ENCODE measurements at places on chromosomes 7 and 10. TPM values are rescaled to one million over a fixed set of nuclear protein-coding genes. Genes with fewer than 3 reads are reported as not detected.

DNA sequence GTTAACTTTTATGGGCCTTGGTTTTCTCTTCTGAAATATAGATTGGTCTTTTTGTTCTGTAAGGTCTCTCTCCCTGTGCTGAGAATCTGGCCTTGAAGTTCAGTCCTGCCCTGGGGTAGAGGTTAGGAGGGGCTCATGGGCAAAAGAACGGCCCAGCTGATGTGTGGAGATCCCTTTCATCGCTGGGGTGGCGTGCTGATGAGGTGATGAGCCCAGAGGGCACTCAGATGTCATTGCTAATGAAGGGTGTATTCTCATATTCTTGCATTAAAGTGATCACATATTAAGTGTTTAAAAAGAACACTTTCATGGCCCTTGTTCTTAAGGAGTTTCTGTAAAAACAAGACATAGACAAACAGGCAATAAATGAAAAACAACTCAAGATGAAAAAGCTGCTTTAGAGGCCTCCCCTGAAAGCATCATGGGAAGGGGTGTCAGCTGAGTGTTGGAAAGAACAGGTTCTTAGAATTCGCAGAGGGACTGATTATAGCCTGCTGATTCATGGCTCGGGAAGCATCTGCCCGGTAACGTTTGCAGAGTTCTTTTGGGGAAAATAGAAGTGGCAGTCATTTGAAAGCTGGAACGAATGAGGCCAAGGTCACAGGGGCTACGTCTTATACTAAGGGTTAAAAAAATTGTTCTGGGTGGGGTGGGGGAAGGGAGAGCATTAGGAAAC is 72.5 kb upstream of the GPR158 start:
- no peak for DNase-seq
- H3K27me3 ChIP-seq: peaks cover 29% of the 10 kb centered on the region
- H3K4me3 ChIP-seq: no peak overlapping the region
- no peaks in the 10 kb centered on the region for H3K36me3 ChIP-seq

DNA sequence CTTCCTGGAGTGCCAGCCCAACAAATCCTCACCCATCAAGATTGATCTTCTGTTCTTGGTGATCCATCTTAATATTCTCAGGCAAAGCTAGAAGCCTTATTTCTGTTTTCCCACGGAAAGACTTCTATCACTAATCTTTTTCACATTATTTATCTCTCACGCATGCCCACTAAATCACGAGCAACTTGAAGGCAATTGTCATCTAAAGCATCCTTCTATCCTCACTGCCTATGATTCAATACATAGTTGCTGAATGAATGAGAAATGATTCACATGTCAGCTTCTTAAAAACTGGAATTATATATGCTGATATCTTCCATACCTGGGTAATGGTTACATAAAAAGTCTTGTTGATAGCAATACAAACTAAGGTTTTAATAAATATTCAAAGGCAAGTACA is 12.6 kb upstream of the COL1A2 start:
- no peak overlapping the region for H3K4me3 ChIP-seq
- DNase-seq: no peak
- H3K4me1 ChIP-seq: no peaks in the 10 kb centered on the region
- H3K27me3 ChIP-seq: no peaks in the 10 kb centered on the region
- no peaks in the 10 kb centered on the region for H3K36me3 ChIP-seq

- no peaks in the 10 kb centered on the region for H3K36me3 ChIP-seq
- DNase-seq: no peak
- no peaks in the 10 kb centered on the region for H3K27me3 ChIP-seq
- no peaks in the 10 kb centered on the region for H3K4me1 ChIP-seq
- H3K4me3 ChIP-seq: no peak overlapping the region
- no peak overlapping the region for H3K27ac ChIP-seq
These were observed 2.2 kb downstream of the MORN4 start for GRCh38 chr10:97631098-97631497.

DNA sequence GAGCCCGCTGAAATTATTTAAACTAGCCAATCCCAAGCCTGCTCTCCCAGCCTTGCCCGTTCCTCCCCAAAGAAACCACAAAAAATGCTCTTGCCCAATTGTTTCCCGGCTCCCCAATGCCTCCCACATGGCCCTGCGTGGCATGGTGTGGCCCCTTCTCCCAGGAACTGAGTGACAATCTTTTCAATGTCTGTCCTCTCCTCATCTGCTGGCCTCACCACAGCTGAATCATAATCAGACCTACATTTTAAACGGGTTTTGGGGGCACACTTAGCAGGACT is 201.5 kb downstream of the PRPF18 start:
- H3K36me3 ChIP-seq: no peaks in the 10 kb centered on the region
- no peaks in the 10 kb centered on the region for H3K4me1 ChIP-seq
- DNase-seq: no peak
- H3K27ac ChIP-seq: no peak overlapping the region
- H3K27me3 ChIP-seq: no peaks in the 10 kb centered on the region

DNA sequence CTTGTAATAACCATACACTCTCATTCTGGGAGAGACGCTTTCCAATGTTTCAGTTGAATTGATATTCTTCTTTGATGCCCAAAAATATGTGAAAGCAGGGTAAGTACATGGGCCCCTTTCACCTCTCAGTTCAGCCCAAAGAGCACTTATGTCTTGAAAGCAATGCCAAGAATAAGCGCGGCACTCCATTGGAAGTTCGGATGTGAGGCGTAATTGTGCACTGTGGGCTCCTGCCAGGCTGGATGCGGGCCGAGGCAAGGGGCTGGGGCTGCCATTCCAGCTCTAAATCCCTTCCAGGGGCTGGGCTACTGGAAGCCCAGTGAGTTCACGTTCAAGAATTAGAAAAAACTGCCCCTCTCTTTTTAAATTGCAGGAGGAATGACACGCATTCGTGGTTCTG is 113.8 kb downstream of the EBF3 start:
- H3K27ac ChIP-seq: no peak overlapping the region
- no peaks in the 10 kb centered on the region for H3K4me1 ChIP-seq
- no peaks in the 10 kb centered on the region for H3K36me3 ChIP-seq
- H3K27me3 ChIP-seq: no peaks in the 10 kb centered on the region

DNA sequence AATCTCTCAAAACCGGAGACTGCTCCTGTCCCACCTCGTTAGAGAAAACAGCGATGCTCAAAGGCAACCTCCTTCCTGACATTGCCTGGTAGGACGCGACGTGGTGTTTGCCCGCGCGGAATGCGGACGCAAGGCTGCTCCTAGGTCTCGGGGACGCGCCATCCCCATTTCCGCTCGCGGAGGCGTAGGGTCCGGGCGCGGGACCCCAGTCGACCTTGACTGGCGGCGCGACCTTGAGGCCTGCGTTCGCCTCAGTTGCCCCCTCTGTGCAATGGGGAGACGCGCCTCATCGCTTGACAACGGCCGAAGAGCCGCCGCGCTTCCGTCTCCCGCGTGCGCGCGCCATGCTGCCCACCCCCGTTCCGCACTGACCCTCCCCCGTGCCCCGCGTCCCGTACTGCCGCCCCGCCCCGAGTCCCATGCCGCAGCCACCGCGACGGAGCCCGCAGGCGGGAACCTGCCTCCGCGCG is 412 bp upstream of the PPIA start:
- H3K4me3 ChIP-seq: peak overlapping the region; percentile 87
- peaks cover 6% of the 10 kb centered on the region for H3K4me1 ChIP-seq
- H3K27me3 ChIP-seq: no peaks in the 10 kb centered on the region
- DNase-seq: peak; percentile 59
- H3K36me3 ChIP-seq: peaks cover 54% of the 10 kb centered on the region

GRCh38 chr7:13593854-13594253 is 395.6 kb downstream of the ETV1 start:
- DNase-seq: no peak
- no peak overlapping the region for H3K4me3 ChIP-seq
- no peaks in the 10 kb centered on the region for H3K4me1 ChIP-seq
- H3K27me3 ChIP-seq: no peaks in the 10 kb centered on the region
- H3K36me3 ChIP-seq: no peaks in the 10 kb centered on the region

- H3K4me1 ChIP-seq: peaks cover 17% of the 10 kb centered on the region
- no peak overlapping the region for H3K27ac ChIP-seq
- no peaks in the 10 kb centered on the region for H3K36me3 ChIP-seq
- H3K27me3 ChIP-seq: peaks cover 60% of the 10 kb centered on the region
- DNase-seq: no peak
These were observed 20.1 kb downstream of the GHRHR start for GRCh38 chr7:30983914-30984247.

DNA sequence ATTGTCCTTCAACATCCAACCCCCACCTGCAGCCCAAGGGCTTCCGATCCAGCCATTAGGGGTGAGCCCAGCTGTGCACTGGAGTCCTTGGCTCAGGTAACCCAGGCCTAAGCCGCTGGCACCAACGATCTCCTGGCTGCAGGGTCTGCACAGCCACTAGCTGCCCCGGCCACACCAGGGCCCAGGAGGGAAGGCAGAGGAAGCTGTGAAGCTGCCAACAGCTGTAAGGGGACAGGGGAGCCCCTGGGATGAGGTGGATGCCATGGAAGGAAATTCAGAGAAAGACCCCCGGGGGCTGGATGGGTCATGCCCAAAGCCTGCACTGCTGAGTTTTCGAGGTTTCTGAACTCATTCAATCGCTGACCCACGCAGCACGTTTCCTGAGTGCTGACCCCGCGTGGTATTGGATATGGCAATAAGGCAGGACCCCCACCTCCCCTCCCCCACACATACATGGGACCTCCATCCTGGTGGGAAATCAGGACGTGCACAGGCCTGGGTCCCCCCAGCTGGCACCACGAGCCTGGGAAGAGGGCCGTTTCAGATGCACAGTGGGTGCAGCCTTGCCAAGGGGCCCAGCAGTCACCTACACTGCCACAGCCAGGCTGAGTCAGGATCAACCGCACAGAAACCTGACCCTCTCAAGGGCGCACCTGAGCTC is 170.3 kb downstream of the DIP2C start:
- H3K27ac ChIP-seq: no peak overlapping the region
- peaks cover 19% of the 10 kb centered on the region for H3K4me1 ChIP-seq
- H3K27me3 ChIP-seq: peaks cover 11% of the 10 kb centered on the region
- H3K4me3 ChIP-seq: no peak overlapping the region
- H3K36me3 ChIP-seq: no peaks in the 10 kb centered on the region
- no peak for DNase-seq

- no peaks in the 10 kb centered on the region for H3K4me1 ChIP-seq
- no peak overlapping the region for H3K27ac ChIP-seq
- no peak overlapping the region for H3K4me3 ChIP-seq
- H3K36me3 ChIP-seq: peaks cover 11% of the 10 kb centered on the region
- H3K27me3 ChIP-seq: no peaks in the 10 kb centered on the region
These were observed 25.4 kb downstream of the AMZ1 start for GRCh38 chr7:2713370-2713769.

DNA sequence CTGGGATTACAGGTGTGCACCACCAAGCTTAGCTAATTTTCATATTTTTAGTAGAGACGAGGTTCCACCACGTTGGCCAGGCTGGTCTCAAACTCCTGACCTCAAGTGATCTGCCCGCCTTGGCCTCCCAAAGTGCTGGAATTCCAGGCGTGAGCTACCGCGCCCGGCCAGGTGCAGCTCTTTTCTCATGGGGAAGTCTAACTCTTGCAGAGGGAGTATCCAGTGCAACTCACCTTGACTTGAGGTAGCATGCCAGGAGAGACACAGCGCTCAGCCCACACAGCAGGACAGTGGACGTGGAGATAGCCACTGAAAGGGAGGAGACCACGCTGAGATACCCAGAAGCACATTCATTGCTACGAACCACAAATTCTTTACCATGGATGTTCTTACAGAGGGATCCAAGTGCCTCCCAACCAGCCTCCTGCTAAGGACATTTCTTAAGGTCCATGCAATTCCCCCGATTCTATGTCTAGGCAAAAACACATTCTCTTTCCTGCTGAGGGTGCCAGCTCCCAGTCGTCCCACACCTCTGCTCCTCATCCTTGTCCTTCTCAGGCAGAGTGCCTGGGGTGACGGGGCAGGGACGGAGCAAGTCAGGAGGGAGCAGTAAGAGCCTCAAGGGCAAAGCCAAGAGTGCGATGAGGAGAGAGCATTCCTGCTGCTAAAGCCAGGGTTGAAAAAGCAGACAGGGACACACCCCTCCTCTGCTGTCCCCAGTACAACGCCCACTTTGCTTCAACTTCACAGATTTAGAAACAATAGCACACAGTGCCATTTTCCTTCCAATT is 21.0 kb downstream of the IL15RA start:
- H3K4me3 ChIP-seq: no peak overlapping the region
- peaks cover 27% of the 10 kb centered on the region for H3K4me1 ChIP-seq
- H3K36me3 ChIP-seq: peaks cover 5% of the 10 kb centered on the region
- H3K27me3 ChIP-seq: no peaks in the 10 kb centered on the region
- DNase-seq: no peak

- peak; percentile 57 for DNase-seq
- no peaks in the 10 kb centered on the region for H3K27me3 ChIP-seq
- no peaks in the 10 kb centered on the region for H3K36me3 ChIP-seq
- peaks cover 13% of the 10 kb centered on the region for H3K4me1 ChIP-seq
These were observed 16.6 kb upstream of the LANCL2 start for GRCh38 chr7:55348502-55348901.

DNA sequence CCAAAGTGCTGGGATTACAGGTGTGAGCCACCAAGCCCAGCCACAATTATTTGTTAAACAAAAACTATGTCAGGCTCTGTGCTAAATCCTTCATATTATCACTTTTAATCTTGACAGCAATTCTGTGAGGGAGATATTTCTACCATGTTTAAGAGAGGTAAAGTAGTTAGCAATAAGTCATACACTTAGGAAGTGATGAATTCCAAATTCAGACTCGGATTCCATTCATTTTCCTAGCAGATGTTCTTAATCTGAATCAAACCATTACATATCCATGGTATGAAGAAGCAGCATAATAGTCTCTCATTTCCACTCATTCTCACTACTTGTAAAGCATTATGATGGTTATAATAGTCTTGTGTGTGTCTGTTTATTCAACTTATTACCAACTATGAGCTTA is 2.9 kb upstream of the CD36 start:
- peak overlapping the region; percentile 71 for H3K27ac ChIP-seq
- no peaks in the 10 kb centered on the region for H3K36me3 ChIP-seq
- H3K4me1 ChIP-seq: peaks cover 15% of the 10 kb centered on the region
- H3K4me3 ChIP-seq: no peak overlapping the region
- H3K27me3 ChIP-seq: no peaks in the 10 kb centered on the region
- DNase-seq: no peak

GRCh38 chr10:43064331-43065075 is 12.4 kb upstream of the RET start:
- H3K27ac ChIP-seq: no peak overlapping the region
- H3K27me3 ChIP-seq: no peaks in the 10 kb centered on the region
- no peaks in the 10 kb centered on the region for H3K4me1 ChIP-seq
- H3K4me3 ChIP-seq: no peak overlapping the region
- no peaks in the 10 kb centered on the region for H3K36me3 ChIP-seq
- no peak for DNase-seq

GRCh38 chr7:129615018-129615417 is 3.5 kb downstream of the NRF1 start:
- peaks cover 24% of the 10 kb centered on the region for H3K4me1 ChIP-seq
- H3K27ac ChIP-seq: no peak overlapping the region
- DNase-seq: peak; percentile 51
- no peaks in the 10 kb centered on the region for H3K27me3 ChIP-seq
- H3K36me3 ChIP-seq: no peaks in the 10 kb centered on the region

- no peak overlapping the region for H3K4me3 ChIP-seq
- H3K36me3 ChIP-seq: no peaks in the 10 kb centered on the region
- DNase-seq: no peak
- no peaks in the 10 kb centered on the region for H3K27me3 ChIP-seq
- peak overlapping the region; percentile 93 for H3K27ac ChIP-seq
- H3K4me1 ChIP-seq: peaks cover 31% of the 10 kb centered on the region
These were observed 921.9 kb downstream of the LRMDA start for GRCh38 chr10:76353237-76353851.

The CCL26 gene
- not detected for total RNA-seq

The TUBAL3 gene
- total RNA-seq: 0.22 TPM

The ITIH5 gene
- total RNA-seq: not detected

The CALHM1 gene
- total RNA-seq: not detected

The ADCY1 gene
- total RNA-seq: 0.61 TPM

The BAIAP2L1 gene
- total RNA-seq: 60.7 TPM

The OPN1SW gene
- not detected for total RNA-seq

The GPC2 gene
- total RNA-seq: 0.65 TPM

The NFE2L3 gene
- 2.2 TPM for total RNA-seq

The SCIN gene
- not detected for total RNA-seq

The IFIT1B gene
- total RNA-seq: not detected

The UPK3BL1 gene
- total RNA-seq: 22.6 TPM

The SEC31B gene
- total RNA-seq: 14.0 TPM
